ENCODE measurements at places on chromosomes 2 and 18. TPM values are rescaled to one million over a fixed set of nuclear protein-coding genes. Genes with fewer than 3 reads are reported as not detected.

Gene GALNT5
- total RNA-seq: 0.48 TPM

Gene TMEM127
- 45.0 TPM for total RNA-seq

Gene RABL2A
- 8.1 TPM for total RNA-seq

Gene ALPI
- total RNA-seq: not detected

Gene RESP18
- not detected for total RNA-seq

Gene GKN2
- total RNA-seq: not detected

Gene IL36A
- not detected for total RNA-seq

Gene MC2R
- not detected for total RNA-seq

Gene NEU2
- total RNA-seq: not detected

Gene ANKRD39
- 21.4 TPM for total RNA-seq

Gene FLACC1
- 0.15 TPM for total RNA-seq

Gene CABYR
- total RNA-seq: 3.0 TPM

Gene ITPRIPL1
- total RNA-seq: 2.0 TPM

Gene GYPC
- total RNA-seq: 308 TPM

Gene CFAP210
- not detected for total RNA-seq

Gene HOXD10
- 2.0 TPM for total RNA-seq

Gene REG3G
- total RNA-seq: not detected

Gene VWC2L
- total RNA-seq: not detected

Gene SCN1A
- not detected for total RNA-seq

Gene FBXO48
- total RNA-seq: 0.19 TPM

Gene RAB12
- total RNA-seq: 61.5 TPM

Gene PRPF40A
- 73.3 TPM for total RNA-seq

Gene CAPN14
- 0.15 TPM for total RNA-seq

Gene BCL2
- total RNA-seq: 2.2 TPM

Gene LRATD1
- 17.1 TPM for total RNA-seq

Gene NCKAP5
- total RNA-seq: 9.9 TPM

Gene CROCC2
- total RNA-seq: not detected

Gene CCDC74A
- 19.8 TPM for total RNA-seq

Gene BBS5
- 5.5 TPM for total RNA-seq

Gene KLHL41
- total RNA-seq: 0.87 TPM
